ENCODE measurements at places on chromosomes 2 and 18.
A peak's percentile ranks its signal among the peaks of the same experiment; 100 is the strongest.

DNA sequence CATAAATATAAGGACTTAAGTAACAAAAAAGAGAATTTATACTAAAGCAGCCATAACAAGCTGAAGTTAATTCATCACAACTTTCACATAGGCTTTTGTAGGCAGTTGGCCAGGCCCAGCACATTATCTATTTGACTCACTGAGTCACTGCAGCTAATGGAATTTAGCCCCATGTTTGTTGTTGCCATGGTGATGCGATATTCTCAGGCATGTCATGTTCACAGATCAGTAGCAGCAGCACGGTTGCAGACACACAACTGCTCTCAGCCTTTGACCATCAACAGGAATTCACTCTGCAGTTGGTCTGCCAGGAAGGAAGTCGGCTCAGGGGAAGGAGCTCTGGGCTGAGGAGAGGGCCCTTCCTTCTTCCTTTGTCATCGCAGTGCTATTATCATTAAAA, 639.8 kb downstream of the TMEM182 start:
- DNase-seq: no peak

DNA sequence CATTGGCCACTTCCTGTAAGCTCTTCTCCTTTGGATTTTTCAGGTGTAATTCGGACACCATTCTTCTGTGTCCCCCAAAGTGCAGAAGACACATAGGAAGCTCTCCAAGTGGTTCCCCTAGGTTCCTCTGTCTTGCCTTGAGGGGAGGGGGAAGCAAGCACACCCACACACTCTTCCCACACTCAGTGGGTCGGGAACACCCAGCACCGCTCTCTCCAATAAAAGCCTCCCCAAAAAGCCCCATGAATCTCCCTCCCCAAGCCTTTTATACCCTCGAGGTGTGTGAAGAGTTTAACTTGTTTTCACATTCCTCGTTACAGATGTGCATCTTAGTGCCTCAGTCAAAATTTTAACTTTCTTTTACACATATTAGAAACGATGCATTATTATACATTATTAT, 9.9 kb upstream of the TMEM237 start:
- no peak for DNase-seq

DNA sequence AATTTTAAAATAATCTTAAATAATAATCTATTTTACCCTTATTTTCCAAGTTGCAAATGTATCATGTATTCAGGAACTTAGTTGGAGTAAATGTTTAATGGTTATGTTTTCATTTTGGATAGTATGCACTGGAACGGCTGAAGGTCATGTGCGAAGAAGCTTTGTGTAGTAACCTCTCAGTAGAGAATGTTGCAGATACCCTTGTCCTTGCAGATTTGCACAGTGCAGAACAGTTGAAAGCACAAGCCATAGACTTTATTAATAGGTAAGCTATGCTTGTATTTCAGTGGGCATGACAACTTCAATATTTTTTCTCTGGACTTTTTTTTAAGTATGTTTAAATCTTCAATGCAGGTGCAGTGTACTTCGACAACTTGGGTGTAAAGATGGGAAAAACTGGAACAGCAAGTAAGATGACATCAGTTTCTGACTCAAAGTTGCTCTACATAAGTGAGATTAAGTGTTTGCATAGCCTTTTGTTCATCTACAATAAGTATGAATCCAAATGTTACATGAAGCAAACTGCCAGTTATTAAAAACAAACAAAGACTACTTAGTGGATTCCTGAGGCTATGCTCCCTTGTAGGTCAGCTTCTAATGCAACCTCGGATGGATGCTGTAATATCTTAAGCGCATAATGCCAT, 63.1 kb downstream of the SPOPL start:
- DNase-seq: no peak

DNA sequence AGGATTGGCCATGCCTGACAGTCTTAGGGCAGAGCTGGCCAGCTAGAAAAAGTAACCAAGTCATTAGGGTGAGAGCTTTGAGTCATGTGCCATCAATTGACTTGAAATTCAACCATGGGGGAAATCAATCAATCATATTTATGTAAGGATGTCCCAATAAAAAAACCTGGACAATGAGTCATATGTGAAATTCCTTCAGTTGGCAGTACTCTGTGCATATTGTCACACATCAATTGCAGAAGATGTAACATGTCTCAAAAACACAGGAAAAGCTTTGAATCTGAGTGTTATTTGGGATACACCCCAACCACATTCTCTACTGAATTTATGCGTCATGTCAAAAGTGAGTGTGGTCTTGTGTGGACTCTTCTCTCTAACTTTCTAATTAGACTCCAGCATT, 1004.1 kb upstream of the NRXN1 start:
- DNase-seq: no peak

DNA sequence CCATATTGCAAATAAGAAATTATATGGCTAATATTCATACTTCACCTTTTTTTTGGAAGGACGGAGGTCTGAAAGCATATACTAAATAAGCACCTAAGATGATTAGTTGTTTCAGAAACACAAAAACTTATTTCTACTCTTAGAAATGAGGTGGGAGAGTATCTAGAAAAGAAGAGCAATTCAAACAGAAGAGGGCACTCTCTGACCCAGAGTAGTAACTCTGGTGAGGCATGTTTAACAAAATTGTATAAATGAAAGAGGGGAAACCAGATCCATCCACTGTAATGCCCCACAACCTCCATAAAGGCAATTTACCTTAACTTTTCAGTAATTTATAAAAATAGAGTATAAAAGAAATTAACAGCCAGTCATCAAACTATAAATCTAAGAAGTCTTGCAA, 669.6 kb upstream of the VRK2 start:
- no peak for DNase-seq

DNA sequence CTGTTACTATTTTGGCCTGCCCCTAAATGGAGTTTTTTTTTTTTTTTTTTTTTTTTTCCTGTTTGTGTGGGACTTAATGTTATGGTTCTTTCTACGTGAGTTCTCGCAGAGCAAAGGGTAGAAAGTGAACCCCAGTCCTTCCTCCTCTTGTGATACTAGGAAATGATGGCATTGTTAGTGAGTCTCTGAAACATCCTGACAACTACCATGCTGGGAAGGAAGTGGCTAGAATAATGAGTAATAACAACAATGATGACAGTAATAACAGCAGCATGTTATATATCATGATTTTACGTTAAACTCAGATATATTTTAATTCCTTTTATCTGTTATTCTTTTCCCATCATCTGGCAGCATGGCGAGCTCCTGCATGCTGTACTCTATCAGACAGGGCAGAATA, 216.2 kb upstream of the LINC00305 start:
- DNase-seq: no peak

DNA sequence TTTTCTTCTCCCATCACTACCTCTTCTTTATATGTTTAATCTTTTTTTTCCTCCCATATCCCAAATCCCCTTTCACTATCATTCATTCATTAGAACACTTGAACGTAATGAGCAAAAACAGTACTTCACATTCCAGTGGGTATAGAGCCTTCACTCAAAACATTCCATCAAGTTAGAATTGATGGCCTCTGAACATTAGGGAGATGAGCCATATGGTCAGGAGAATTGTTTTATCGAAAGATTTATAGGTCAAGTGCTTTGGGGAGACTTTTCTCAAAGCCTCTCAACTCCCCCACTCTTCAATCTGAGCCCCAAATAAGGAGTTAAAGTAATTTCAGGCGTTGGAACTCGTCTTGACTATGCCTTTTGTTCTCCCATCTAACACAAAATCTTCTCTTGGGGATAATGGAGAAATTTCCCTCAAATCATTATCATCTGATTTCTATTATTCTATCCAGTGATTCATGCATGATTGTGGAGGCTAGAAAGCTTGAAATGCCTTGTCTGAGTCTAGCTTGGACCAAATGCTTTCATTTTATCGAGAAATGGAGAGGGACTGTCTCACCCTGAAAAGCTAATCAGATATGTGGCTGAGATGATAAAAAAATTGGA, 79.2 kb downstream of the KIAA2012 start:
- no peak for DNase-seq

DNA sequence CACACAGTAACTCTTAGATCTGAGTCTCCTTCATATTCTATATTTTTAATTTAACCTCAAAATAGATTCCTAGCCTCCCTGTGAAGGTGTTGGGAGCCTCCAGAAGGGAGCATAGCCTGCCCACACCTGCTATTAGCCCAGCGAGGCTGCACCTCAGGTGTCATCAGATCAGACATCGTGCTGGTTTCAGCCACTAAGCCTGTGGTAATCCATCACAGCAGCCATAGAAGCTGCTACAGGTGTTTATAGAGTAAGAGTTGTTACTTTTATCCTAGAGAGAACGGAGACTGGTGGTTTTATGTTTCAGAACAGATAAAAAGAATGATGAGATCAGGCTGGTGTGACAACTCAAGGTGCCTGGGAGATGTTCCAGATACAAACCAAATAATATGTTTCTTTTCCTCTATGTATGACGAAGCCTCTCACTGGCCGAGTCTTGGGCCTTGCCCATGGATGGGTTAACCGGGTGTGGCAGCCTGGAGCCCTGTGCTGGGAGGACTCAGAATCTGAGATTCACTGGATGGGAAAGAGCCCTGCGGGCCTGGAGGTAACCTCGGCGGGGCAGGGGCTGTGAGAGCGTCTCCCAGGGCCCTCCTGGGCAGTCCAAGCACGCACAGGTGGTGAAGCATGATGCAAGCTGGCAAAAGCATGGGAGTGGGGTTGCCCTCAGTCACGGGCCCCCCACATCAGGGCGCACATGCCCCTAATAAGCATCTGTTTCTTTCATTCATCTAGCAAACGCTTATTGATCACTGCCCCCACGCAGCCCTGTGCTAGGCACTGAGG, 73.7 kb downstream of the MRPS9 start:
- no peak for DNase-seq

- DNase-seq: peak; percentile 60
Measured at GRCh38 chr2:65299246-65299645, 71.6 kb downstream of the ACTR2 start.

DNA sequence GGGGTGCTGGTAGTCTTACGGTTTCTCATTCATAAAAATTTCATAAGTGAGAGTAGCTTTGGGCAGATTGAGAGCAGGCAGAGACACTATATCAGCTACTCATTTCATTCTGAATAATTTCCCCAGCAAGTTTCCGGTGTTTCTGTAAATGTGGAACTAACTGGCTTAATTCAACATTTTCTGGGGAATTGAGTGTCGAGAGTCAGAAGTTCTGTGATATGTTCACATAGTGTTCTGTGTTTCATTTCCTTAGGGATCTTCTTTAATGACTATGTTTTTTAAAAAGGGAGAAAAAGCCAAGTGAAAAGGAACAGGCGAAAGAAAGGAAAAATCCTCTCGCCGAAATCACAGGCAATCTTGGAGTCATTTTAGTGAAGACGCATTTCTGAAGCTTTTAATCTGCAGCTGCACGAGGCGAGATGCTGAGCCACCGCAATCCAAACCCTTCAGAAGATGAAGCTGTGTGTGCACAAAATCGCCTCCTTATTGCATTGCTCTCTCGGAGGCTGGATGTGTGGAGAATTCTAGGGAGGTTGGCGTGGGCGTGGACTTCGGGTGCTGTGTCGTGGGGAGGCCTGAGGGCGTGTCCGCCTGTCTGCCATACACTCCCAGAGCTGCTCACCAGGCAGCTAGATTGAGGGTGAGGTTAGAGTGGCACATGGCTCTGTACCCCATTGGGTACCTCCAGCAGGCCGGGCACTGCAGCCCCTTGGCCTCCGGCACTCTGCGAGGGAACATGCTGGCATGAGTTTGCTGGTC, 38.4 kb upstream of the HDAC4 start:
- no peak for DNase-seq

DNA sequence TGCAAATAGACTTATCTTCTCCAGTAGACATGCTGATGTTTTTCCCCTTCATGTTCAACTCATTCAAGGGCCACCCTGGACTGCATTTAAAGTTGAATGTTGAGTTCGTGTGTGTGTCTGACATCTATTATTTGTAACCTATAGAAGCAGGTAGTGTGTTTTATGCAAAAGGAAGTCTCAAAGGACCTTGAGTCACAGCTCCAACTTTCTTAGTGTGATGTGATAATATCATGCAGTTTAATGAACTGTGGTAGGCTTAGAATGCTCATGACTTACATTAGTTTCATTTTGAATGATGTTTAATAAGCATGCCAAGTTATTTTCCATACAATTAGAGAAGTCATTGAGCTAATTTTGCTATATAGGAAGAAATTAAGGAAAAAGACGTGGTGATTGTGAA, 67.9 kb downstream of the CERS6 start:
- DNase-seq: no peak

DNA sequence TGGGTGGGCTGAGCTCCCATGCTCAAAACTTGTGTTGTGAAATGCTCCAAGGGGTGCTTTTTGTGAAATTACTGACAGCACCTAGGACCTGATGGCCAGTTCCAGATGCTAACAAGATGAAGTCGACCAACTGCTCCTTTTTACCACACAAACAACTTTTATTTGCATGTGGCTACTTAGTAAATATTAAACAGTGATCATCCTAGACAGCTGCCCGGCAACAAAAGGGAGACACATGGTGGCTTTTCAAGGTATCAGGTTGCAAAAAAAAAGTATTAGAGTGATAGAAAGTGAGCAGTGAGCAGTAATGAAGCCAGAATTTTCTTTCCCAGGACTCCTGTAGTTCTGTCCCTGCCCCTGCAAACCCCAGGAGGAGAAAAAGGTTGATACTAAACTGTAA, 118.5 kb downstream of the RPIA start:
- no peak for DNase-seq

GRCh38 chr2:156088587-156088986, 243.9 kb downstream of the NR4A2 start:
- DNase-seq: no peak

GRCh38 chr18:70195852-70196434, 9.5 kb downstream of the RTTN start:
- peak; percentile 8 for DNase-seq

- no peak for DNase-seq
Measured at GRCh38 chr2:231655894-231656293, 52.4 kb upstream of the PTMA start.

DNA sequence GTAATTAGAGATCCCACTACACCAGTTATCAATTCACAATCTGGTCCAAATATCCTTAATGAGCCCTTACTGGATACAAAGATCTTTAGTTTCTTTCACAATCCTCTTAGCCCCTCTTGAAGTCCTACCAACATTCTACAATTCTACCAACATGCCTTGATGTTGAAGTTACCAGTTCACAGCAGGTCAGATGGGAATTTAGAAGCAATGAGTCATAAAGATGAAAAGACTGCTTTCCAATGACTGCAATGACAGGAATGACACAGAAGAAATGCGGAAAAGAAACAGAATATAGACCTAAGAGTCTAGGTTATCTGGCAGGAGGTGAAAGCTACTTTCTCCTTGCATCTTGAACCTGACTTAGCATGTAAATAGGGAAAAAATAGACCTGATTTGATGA, 24.5 kb downstream of the RTTN start:
- DNase-seq: no peak

- DNase-seq: no peak
Measured at GRCh38 chr2:216803791-216804190, 56.1 kb downstream of the TNP1 start.

GRCh38 chr18:57243624-57244179, 96.8 kb downstream of the BOD1L2 start:
- no peak for DNase-seq
